MV-4-11 (cell line): ENCODE measurements at places on chromosomes 16 and 17.

- no peak for DNase-seq
Measured at GRCh38 chr17:33390479-33391176, 97.5 kb upstream of the ASIC2 start.

DNA sequence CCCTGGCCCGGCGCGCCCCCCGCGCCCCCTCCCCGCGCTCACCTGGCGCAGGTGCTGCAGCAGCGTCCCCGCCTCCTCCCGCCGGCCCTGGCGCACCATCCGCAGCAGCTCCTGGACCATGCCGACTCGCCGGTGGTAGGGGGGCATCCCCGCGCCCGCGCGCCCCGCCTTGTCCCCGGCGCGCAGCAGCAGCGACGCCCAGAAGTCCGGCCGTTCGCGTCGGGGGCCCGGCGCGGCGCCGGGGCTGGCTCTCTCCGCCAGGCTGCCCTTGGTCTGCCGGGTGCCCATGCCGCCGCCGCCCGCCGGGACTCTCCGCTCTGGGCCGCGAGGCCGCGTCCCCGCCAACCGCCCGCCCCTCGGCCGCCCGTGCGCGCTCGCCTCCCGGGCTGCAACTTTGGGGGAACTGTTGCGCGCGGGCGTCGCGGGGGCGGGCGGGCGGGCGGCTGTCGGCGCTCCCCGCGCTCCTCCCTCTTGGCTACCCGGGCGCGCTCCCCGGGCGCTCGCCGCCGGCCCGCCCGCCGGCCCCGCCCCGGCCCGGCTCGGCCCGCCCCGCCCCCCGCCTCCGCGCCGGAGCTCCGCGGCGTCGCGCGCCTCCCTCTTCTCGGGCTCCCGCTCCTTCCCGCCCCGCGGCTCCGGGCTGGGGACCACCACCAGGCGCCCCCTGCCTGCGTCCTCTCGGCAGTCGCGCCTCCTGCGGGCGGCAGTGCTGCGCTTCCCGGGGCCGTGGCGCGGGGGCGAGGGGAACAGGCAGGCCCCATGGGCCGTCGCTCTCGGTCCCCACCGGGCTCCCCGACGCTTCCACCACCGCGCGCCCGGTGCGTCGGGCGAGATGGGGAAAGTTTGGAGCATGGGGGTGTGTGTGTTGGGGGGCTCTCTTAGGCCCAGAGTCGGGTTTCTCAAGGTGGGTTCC lies at the start of gene LRRC75A:
TSS of gene LRRC75A (minus strand) at position 491 of the 910 bp plus-strand sequence. CDS start at position 288, 203 bp downstream.
- no peak for DNase-seq

DNA sequence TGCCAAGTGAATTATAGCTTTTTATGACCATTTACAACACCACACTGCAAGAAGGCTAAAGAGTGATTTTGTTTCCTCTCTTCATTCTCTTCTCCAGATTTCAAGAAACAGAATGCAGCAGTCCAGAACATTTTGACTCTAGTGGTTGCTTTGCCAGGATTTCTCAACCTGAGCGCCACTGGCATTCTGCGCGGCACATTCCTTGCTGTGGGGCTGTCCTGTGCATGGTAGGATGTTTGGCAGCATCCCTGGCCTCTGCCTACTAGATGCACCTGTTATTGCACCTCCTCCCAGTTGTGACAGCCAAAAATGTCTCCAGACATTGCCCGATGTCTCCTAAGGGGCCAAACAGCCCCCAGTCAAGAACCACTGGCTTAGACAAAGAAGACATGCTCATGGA lies 25.7 kb upstream of the SLC39A11 start:
- no peak for DNase-seq

- no peak for DNase-seq
Measured at GRCh38 chr17:28142305-28142704, 99.8 kb downstream of the NLK start.

- DNase-seq = no peak
Measured at GRCh38 chr16:67240506-67240905, 6.8 kb downstream of the FHOD1 start.

GRCh38 chr16:23679274-23679985 lies 741 bp downstream of the PLK1 start:
- DNase-seq = peak; percentile 62

GRCh38 chr16:89052191-89052889 lies 41.3 kb upstream of the ACSF3 start:
- DNase-seq = no peak

DNA sequence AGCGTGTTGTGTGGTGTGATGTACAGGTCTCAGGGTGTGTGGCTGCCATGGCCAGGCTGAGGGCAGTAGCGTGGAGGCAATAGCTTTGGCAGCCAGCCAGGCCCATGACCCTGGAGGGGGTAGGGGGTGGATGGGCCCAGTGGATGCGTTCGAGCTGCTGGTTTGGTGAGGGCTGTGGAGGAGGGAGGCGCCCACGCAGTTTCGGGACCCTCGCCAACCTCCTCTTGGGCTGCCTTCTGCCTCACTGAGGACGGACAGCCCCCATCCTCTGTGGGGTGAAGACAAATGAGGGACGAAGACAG lies 238.6 kb upstream of the GSE1 start:
- DNase-seq = no peak

DNA sequence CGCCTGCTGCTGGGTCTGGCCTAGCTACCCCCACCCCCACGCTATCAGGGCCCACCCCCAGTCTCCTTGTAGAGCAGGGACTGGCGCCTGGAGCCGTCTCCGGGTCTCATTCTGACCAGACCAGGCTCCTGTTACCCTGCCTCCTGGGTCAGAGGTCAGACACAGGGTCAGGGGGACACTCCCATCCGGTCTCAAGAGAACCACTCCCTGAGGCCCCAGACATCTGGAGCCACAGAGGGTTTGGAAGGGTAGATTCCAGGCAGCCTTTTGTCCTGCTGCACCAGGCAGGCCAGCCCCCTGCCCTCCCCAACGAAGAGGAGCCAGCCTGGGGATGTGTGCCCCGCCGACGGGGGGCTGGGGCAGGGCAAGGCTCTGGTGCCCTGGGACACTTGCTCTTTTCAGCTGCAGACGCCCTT lies 944 bp upstream of the WFIKKN1 start:
- DNase-seq = no peak

DNA sequence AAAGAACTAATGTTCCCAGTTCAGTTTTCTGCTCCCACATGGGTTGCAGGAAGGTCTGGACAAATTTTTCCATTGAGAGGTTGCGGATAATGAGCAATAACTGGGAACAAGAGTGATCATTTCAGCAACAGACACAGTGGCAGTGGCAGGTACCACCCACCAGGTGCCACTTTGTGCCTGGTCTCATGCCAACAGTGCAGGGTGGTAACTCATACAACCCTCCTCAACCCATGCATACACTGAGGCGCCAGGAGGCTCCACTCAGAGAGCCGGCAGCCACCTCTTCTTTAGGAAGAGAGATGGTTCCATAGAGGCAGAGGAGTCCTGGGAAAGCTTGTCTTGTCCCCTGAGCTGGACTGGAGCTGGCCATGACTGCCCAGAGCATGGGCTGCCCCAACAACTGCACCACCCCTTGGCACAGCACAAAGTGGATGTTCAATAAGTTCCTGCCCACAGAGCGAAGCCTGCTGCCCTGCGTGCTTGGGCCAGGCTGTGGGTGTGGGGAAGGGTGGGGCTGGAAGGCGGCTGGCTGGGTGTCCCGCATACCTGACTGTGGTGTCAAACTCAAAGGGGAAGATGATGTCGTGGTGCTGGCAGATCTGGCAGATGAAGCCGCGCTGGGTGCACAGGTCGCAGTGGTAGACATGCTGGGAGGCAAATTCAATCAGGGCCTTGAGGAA lies 6.4 kb upstream of the ARHGAP27 start:
- no peak for DNase-seq

- no peak for DNase-seq
Measured at GRCh38 chr17:47693731-47694580, at the start of gene TBKBP1. Gene TBKBP1, plus strand, starts transcription at chr17:47694161. Its CDS starts 1,952 bp downstream, at chr17:47696113.

GRCh38 chr17:30225112-30225511 lies 10.4 kb downstream of the SLC6A4 start:
- DNase-seq = peak; percentile 75

- DNase-seq = no peak
Measured at GRCh38 chr17:43543771-43544575, 2.2 kb downstream of the ETV4 start.

GRCh38 chr16:79497606-79498350 lies 102.8 kb downstream of the MAF start:
- peak; percentile 31 for DNase-seq

- DNase-seq = no peak
Measured at GRCh38 chr17:73654241-73654640, 10.0 kb upstream of the SDK2 start.

DNA sequence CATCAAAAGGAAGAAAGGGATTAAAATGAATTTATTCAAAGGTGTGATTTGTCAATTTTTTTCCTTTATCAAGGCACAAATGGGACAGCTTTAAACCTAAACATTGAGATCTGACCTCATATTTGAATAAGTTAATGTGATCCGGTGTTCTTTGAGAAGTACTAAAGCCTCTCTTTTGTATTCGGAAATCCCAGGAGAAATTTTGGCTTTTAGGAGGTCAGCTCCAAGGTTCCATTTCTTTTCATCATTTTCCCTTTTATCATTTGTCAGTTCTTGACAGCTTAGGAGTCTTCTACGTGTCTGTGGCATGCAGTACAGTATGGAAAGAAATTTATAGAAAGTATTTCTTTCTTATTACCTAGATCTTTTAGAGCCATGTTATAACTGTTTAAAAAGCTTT lies 873.4 kb upstream of the CDH8 start:
- DNase-seq = no peak

- DNase-seq = no peak
Measured at GRCh38 chr16:12337871-12338655, 361.5 kb downstream of the SNX29 start.

DNA sequence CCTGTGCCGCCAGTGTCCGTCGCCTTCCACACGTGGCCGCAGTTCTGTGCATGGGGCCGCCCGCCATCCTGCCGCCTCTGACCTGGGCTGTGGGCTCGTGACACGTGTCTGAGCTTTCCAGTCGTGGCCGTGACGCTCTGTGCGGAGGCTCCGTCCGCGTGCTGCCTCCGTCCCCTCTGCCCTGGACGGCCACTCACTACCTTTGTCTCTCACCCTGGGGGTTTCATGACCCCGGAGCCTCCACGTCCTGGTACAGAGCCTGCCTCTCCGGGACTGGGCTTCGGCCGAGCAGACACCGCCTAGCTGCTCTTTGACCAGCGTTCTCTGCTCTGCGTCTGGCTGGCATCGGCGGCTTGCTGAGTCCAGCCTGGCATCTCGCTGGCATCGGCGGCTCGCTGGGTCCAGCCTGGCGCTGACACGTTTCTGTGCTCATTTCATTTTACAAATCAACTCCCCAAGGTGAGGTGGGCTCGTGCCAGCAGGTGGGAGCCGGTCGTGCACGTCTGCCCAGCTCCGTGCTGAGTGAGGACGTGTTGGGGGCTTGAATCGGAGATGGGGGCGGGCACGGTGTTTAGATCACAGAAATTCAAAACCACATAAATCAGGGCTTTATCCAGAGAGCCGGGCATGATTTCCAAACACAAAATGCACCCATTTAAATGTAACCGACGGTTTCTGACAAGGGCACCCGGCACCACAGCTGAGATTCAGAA lies 44.3 kb upstream of the GNG13 start:
- DNase-seq = no peak

GRCh38 chr16:12569061-12569460 lies 234.6 kb downstream of the CPPED1 start:
- DNase-seq = no peak

GRCh38 chr17:51263006-51263405 lies 2.7 kb downstream of the UTP18 start:
- no peak for DNase-seq

DNA sequence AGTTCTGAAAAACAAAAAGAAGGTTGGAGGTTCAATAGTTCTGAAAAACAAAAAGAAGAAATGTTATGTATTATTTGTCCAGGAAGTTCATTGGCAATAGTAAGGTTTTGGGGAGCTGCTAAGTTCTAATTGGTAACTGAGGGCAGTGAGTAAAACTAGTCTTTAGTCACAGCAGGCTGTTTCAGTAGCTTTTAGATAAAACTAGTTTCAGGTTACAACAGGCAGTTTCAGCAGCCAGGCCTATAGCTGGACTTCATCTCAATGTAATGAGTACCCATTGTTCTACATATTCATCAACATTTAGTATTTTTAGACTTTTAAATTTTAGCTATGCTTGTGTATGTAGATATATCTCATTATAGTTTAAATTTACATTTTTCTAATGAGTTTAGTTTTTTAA lies 639.3 kb downstream of the TOX3 start:
- no peak for DNase-seq

- DNase-seq = no peak
Measured at GRCh38 chr16:88744577-88745521, 38.5 kb downstream of the CTU2 start.

DNA sequence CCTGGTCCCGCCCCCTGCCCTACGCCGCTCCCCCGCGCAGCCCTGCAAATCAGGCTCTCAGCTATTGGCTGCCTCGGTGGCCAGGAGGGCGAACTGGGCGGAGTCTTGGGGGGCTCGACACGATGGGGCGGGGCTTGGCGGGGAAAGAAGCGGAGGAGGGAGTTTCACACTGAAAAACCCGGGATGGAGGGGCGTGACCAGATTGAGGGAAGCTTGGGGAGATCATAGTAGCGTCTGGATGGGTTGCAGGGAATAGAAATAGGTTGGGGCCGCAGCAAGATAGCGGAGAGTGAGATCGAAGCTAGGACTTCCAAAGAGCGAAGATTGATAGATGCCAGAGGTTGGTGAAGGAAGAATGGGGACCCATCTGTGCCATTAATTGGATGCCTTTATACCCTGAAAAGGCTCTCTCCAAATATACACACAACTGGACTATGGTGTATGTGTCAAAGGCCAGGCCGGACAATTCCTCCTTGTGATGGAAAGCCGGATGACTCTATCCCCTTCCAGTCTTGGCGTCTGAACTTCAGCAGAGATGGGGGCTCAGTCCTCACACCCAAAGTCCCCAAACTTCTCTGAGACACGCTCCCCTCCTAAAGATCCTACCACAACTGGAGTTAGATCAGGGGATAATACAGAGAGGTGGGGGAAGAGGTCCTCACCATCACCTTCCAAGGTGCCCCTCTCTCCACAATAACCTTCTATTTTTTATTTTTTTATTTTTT lies 376 bp upstream of the STAC2 start:
- DNase-seq = no peak

DNA sequence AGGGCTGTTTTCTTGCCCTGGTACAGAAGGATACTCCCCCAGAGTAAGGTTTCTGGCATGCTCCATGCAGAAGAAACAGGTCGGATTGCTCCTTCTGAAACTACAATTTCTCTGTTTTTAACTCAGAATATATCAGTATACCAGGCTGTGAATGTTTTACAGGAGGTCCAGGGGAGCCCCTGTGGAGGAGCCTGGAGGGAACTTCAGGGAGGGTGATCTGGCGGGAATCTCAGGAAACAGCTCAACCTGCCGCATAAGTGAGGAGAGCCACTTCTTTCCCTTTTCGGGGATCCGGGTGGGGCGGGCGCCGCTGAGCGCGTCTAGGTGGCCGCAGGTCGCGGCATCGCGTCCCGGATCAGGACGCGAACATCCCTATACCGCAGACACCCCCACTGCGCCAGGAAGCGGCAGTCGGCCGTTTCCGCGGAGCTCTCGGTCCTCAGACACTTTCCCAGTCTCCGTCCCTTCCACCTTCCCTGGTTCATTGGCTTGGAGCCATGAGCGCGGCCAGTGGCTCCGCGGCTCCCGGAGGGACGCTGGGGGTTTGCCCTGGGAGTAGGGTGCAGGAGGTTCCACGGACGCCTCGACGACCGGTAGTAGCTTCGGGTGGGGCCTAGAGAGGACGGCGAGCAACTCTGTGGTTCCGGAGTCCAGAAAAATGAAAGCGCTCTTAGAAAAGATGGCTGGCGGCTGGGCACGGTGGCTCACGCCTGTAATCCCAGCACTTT lies 3.1 kb upstream of the ZNF764 start:
- no peak for DNase-seq

GRCh38 chr17:62718429-62718828 lies 89.7 kb downstream of the MARCHF10 start:
- no peak for DNase-seq

- DNase-seq = no peak
Measured at GRCh38 chr16:57016831-57017230, 27.5 kb downstream of the NLRC5 start.

- peak; percentile 52 for DNase-seq
Measured at GRCh38 chr17:14308965-14309879, 8.3 kb downstream of the HS3ST3B1 start.
